ENCODE measurements at places on chromosomes 1 and 21. TPM values are rescaled to one million over a fixed set of nuclear protein-coding genes. Genes with fewer than 3 reads are reported as not detected.

The GALE gene
- total RNA-seq, result 11.7 TPM

The TPRG1L gene
- total RNA-seq, result 37.9 TPM

The RPTN gene
- total RNA-seq, result not detected

The TMEM82 gene
- not detected for total RNA-seq

The HMGCS2 gene
- not detected for total RNA-seq

The HNRNPU gene
- 236 TPM for total RNA-seq

The PTBP2 gene
- total RNA-seq, result 21.9 TPM

The ESPN gene
- total RNA-seq, result 0.69 TPM

The C1orf146 gene
- not detected for total RNA-seq

The RHD gene
- total RNA-seq, result 0.33 TPM

The ISG20L2 gene
- total RNA-seq, result 7.9 TPM

The S100A8 gene
- not detected for total RNA-seq

The PDZK1IP1 gene
- not detected for total RNA-seq

The CHIA gene
- total RNA-seq, result not detected

All from dermis lymphatic vessel endothelial cell (primary cell).